Esophagus squamous epithelium (tissue), 5 donors: ENCODE measurements at places on chromosomes 11 and 22.

DNA sequence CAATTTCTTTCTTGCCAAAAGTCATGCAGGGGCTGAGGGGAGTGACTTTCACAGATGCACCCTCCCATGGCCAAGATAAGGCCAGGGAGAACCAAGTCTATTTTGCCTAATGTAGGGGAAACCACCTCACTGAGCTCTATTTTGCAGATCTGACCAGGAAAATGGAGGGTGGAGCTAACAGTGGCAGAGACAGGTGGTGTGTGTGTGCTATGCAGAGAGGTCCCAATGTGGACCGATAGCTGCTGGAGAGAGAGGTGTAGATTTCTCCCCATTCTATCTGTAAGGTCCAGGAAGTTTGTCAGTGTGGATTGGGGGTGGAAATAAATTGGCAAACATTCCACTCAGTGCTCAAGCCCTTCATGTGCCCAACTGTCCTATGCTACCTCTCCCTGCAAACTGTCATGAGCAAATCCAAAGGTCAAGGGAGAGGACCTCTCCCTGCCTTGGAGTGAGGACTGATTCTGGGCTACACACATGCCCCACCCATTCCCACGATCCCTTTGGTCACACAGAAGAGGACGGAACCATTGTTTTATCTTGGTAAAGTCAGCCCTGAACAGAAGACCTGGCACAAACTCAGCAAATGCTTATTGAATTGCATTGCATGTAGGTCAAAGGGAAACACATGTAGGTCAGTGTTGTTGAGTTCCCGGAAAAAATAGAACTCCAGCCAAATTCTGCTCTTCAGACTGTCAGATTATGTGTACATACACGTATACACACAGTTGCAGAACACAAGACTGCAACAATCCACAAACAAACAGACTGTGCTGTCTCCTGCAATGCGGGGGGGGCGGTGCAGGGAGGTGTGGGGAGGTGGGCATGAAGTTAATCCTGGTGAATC, 65.9 kb downstream of the C11orf58 start:
- DNase-seq, result no peak

- no peak for DNase-seq
These were observed 103.9 kb upstream of the ANO3 start for GRCh38 chr11:26227883-26228502.

- DNase-seq, result no peak
These were observed 948.2 kb downstream of the NTM start for GRCh38 chr11:132318421-132319157.

DNA sequence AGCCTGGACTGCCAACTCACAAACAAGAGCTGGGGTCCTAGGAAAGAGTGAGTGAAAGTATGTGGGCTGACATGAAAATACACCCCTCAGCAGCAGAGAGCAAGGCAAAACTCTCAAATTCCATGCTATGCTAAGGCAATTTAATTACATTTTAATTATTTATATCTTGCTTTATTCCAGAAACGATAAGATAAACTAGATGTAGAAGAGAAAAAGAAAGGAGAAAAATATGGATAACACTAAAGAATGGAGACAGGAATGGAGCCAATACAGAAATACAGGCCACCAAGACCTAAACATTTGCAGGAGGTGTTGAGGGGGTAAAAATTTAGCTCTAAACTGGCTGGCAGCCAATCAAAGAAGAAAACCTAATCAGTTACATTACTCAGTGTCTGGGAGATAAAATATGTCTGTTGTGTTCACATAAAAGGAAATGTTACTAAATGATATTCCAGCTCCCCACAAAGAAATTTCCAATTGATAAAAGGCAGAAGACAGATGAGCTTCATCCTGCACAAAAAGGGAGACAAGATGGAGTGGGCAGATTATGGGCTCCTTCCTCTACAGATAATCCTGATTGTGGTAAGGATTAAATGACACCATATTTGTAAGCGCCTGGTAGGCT, 223.5 kb upstream of the BLID start:
- no peak for DNase-seq

- no peak for DNase-seq
These were observed 4.2 kb downstream of the PLAAT3 start for GRCh38 chr11:63609971-63610580.

DNA sequence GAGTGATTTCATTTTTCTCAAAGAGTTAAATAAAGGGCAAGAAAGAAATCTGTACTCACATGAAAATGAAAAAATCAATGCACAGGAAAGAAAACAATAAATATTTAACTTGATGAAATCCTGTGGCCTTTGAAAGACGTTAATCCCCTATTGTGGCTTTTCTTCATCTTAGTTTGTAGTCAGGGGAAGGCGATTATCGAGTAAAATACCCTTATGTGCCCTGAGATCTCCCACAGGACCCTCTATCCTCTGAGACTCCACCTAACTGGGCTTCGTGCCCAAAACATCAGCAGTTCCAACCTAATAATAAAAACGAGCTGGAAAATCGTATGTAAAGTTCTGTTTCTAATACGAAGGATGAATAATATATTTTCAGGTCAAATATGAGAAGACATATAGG, 208.2 kb upstream of the ZC3H12C start:
- no peak for DNase-seq

- no peak for DNase-seq
These were observed 5.4 kb downstream of the GNAZ start for GRCh38 chr22:23075525-23076216.

GRCh38 chr11:99351624-99352023, 330.9 kb downstream of the CNTN5 start:
- no peak for DNase-seq

GRCh38 chr11:62823677-62824076, 8.2 kb downstream of the STX5 start:
- no peak for DNase-seq

DNA sequence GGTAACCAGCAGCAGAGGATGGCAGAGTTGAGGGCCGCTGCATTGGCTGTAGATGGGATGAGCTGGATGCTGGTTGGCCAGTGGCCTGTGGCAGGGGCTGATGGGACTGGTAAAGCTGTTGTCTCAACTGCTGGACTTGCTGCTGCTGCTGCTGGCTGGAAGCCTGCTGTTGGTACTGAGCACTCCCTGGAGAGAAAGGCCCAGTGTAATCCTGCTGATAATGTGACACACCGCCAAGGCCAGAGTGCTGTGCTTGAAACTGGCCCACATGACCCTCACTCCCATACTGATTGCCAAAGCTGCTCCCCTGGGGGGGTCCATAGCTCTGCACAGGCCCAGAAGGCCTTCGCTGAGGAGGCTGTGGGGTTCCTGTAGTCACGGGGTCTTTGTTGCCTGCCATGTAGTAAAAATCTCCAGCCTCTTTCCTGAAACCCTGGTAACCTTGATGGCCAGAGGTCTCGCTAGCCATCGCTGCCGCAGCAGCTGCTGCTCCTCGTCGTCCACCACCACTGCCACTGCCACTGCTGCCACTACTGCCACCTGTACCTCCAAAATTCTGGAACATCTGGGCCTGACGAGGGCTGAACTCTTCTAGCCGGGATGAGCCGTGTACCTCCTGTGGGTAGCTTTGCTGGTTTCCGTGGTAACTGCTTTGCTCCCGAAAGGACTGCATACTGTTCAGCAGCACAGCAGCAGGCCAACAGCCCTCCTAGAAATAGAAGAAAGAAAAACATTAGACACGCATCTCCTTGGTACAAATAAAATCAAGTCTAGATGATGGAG, 55.6 kb downstream of the TCF20 start:
- DNase-seq, result no peak

- DNase-seq, result no peak
These were observed 6.2 kb downstream of the TBX1 start for GRCh38 chr22:19766511-19767426.

DNA sequence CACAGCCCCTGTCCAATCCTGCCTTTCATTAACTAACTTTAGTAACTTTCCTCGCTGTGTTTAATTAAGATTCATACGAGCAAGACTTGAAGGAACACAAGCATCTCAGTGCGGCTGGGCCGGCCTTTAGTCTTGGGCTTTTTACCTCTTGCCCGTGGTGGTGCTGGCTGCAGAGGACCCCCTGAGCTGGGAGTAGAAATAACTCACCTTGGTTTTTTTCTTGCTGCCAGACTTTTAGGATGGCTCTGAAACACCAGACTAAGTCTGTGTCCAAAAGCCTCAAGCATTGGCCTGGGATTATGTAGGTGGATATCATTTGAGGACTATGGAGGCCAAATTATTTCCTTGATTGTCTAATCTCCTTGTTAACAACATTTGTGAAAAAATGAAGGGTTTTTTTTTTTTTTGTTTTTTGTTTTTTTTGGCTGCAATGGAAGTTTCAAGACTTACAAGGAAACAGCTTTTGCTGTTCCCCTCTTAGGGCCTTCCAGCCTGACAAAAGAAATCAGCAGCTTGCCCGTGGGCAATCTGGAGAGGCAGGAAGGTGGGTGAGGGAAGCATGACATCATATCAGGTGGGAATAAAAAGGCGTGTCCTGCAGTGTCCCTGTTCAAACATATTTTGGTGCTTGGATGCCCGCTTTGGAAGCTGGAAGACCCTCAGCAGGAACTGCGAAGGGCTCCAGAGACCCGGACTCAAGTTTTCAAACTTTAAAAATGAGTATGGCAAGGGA, 44.0 kb downstream of the SMIM38 start:
- DNase-seq, result no peak

DNA sequence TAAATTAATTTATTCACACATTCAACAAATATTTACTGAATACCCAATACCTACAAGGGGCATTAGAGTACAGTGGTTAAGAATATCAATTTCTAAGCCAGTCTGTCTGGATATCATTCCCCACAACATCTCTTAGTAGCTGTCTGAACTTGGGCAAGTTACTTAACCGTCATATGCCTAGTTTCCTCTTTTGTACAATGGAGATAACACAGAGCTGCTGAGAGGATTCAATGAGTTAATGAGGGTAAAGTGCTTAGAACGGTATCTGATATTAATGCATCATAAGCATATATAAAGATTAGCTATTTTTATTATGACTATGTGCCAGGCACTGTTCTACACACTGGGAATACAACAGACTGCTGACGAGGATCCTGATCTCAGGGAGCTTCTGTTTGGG, 116.4 kb downstream of the APOL5 start:
- no peak for DNase-seq

GRCh38 chr11:13997881-13998280, 35.4 kb downstream of the SPON1 start:
- no peak for DNase-seq

DNA sequence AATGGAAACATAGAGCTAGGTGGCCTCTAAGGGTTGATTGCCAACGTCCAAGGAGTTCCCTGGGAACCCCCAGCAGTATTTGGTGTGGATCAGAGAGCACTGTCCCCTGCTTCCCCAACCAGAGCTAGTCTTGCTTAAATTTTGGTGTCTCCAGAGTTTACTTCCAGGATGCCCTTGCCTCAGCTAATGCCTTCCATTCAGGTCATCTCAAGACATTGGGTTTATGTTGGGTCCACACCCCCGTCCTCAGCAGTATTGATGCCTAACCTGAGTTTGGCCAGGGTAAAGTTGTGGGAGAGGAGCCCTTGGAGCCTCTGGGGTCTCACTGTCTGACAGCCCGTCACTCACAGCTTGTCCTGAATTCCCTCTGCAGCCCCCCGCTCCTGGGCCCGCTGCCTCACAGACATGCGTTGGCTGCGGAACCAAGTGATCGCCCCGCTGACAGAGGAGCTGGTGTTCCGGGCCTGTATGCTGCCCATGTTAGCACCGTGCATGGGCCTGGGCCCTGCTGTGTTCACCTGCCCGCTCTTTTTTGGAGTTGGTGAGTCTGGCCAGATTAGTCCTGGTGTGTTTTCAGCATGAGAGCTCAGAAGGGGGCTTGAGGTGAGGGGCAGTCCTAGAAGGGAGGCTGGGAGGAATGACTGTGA, 1.4 kb downstream of the RCE1 start:
- DNase-seq, result no peak

- no peak for DNase-seq
These were observed 1.3 kb downstream of the EIF3M start for GRCh38 chr11:32584921-32585320.

- no peak for DNase-seq
These were observed 5.3 kb upstream of the AKIP1 start for GRCh38 chr11:8905528-8906165.
